ENCODE measurements at places on chromosomes 16 and 17. TPM values are rescaled to one million over a fixed set of nuclear protein-coding genes. Genes with fewer than 3 reads are reported as not detected.

ABCC6 gene
- 6.3 TPM for total RNA-seq

STAC2 gene
- total RNA-seq: under 0.01 TPM

ZSCAN10 gene
- not detected for total RNA-seq

CCDC200 gene
- total RNA-seq: not detected

ARHGAP44 gene
- total RNA-seq: 1.7 TPM

HIC1 gene
- 30.0 TPM for total RNA-seq

MYH8 gene
- not detected for total RNA-seq

TMC5 gene
- not detected for total RNA-seq

NTN3 gene
- 2.1 TPM for total RNA-seq

C16orf46 gene
- total RNA-seq: not detected

KRTAP2-1 gene
- total RNA-seq: not detected

ZG16 gene
- not detected for total RNA-seq

RBBP6 gene
- 16.8 TPM for total RNA-seq

SEZ6L2 gene
- total RNA-seq: 1.8 TPM

ADAD2 gene
- not detected for total RNA-seq

CD300E gene
- not detected for total RNA-seq

ATXN1L gene
- total RNA-seq: 11.0 TPM

MRPS7 gene
- total RNA-seq: 44.7 TPM

CTRB2 gene
- total RNA-seq: not detected

MRPL58 gene
- total RNA-seq: 35.2 TPM

FAM20A gene
- total RNA-seq: 14.9 TPM

RCVRN gene
- not detected for total RNA-seq

SMARCD2 gene
- 94.5 TPM for total RNA-seq

RFNG gene
- 38.5 TPM for total RNA-seq

ALOX12B gene
- not detected for total RNA-seq

PNMT gene
- total RNA-seq: not detected

KRT16 gene
- not detected for total RNA-seq

TEKT1 gene
- not detected for total RNA-seq

DHRS7C gene
- total RNA-seq: not detected

CRYM gene
- total RNA-seq: 0.26 TPM

RNF222 gene
- total RNA-seq: not detected

CASKIN1 gene
- total RNA-seq: 0.17 TPM

ENPP7 gene
- not detected for total RNA-seq

GCGR gene
- not detected for total RNA-seq

IL21R gene
- 7.4 TPM for total RNA-seq

REXO5 gene
- total RNA-seq: 9.1 TPM

HID1 gene
- under 0.01 TPM for total RNA-seq

KCNJ16 gene
- total RNA-seq: not detected

NOMO2 gene
- total RNA-seq: 88.9 TPM

C1QTNF8 gene
- total RNA-seq: not detected

SOST gene
- total RNA-seq: not detected

GLYR1 gene
- 40.8 TPM for total RNA-seq

EFNB3 gene
- total RNA-seq: 0.26 TPM

CBFA2T3 gene
- total RNA-seq: under 0.01 TPM

HS3ST3A1 gene
- total RNA-seq: 28.5 TPM

CLEC18C gene
- total RNA-seq: under 0.01 TPM

CRYBA1 gene
- total RNA-seq: not detected

TVP23A gene
- total RNA-seq: 0.26 TPM

USP6 gene
- not detected for total RNA-seq

Data from fibroblast of lung (primary cell).